ENCODE measurements at places on chromosomes 3 and 15.

GRCh38 chr3:187954873-187955586 lies 198.9 kb upstream of the LPP start:
- peak; percentile 89 for DNase-seq

- DNase-seq = no peak
These were observed 226.3 kb upstream of the MRPL3 start for GRCh38 chr3:131728898-131729642.

DNA sequence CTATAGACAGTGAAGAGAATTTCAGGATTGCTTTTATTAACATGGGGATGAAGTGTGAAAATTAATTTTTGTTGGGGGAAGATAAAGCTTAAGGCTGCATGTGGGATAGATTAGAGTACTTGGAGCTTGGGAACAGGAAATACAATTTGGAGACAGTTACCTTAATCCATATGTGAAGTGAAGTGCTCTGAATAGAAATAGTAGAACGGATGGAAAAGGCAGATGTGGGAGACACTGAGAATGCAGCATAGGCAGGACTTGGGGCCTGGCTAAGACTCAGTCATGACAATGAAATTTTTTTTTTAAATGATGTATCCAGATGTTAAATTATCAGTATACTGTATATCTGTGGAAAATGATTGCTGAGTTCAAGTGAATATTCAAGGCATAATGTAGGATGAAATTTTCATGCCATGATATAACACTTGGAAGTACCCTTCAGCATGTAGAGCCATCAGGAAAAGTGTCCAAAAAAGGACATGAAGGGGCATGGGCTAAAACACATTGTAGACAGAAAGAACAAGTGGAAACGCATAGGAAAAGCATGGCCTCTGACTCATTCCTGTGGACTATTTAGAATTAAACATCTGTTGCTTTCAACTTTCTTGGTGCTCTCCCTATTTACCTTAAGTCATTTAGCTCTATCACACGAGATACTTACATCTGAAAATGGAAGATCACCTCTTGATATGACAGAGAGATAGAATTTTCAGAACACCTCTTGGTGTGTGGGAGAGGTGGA lies 134.8 kb downstream of the RBMS3 start:
- DNase-seq = peak; percentile 17

DNA sequence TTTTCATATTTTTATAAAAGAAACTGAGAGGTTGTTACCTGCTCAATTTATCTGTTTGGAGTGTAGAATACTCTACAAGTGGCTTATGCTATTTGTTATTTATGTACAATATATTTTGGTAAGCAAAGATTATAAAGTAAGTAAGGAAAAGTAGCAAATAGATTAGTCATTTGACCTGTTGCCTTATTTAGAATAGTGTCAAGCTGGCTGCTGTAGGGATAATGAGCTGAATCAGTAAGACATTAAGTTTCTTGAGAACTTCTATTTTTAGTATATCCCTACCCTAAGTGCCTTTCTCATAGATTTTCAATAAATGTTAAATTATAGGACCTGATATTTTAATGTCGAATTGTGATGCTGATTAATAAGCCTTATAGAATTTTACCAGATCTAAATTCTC lies 37.2 kb downstream of the ECT2 start:
- DNase-seq = no peak

GRCh38 chr15:31590609-31591008 lies 264.0 kb downstream of the KLF13 start:
- DNase-seq = no peak

DNA sequence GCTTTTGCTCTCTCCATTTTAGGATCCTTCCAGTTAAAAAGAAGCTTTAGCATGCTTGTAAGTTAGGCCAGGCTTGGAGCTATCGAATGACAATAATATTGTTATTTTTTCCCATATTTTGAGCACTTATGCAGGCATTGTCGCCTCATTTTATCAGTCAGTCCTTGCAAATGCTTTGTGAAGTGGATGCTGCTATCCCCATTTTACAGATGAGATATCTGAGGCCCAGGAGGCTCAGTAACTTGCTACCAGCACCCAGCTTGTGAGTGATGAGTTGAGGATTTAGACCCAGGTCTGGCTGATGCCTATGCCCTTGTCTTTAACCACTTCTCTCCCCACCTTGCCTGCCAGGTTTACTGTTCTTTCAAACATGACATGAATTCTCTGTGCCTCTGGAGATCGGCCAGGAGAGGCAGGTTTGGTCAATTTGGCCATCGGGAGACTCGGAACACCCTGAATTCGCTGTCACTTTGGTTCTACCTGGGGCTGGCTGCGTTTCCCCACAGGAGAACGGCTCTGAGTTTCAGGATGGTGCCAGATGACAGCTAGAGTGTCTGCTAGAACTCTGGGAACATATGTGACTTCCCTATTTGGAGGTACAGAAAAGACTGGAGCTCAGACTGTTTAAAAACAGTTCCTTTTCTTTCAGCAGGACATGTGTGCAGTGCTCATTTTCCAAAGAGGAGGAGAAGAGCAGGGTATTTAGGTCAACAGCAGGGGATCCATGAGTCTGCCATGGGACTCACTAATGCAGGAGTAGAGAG lies 25.5 kb upstream of the ZNF710 start:
- no peak for DNase-seq
